ENCODE measurements at places on chromosomes 1 and 21.
A peak's percentile ranks its signal among the peaks of the same experiment; 100 is the strongest.

DNA sequence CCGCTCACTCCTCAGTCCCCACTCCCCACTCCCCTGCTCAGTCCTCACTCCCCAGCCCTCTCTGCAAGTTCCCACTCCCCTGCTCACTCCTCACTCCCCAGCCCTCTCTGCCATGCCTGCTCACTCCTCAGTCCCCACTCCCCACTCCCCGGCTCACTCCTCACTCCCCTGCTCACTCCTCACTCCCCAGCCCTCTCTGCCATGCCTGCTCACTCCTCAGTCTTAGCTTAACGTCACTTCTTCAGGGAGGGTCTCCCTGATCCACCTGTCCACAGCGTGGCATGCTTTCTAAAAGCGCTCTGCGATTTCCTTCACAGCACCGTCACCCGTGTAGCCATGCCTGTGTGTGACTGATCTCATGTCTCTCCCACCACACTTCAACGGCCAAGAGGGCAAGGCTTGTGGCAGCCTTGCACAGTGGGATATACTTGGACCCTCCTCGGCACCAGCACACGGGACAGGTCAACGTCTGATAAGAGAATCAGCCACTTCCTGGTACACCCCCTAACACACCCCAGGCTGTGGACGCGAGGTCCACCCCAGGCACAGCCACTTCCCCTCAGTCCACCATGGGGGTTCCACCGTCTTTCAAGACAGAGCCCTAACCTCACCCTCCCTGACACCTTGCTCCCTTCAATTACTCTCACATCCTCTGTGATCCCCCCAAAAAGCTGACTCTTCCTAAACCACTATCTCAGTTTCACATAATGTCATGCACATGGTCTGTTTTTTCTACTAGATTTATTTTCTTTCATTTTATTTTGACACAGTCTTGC is 14.0 kb downstream of the PRDM15 start:
- DNase-seq, result no peak

DNA sequence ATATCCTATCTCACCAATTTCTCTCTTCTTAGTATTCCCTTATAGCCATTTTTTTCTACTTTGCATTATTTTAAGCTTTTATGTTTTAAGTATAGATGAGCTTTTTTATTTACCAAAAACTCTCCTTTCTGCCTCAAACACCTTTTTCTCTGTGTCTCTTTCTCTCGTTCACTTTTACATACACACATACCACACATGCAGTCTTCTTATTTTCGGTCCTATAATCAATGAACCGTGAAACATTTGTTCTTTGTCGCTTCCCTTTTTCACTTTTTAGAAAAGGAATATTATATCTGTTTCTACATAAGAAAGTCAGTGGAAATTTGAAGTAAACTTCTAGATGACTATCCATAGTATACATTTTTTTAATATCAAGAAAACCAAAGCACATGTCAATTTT is 183.2 kb downstream of the MRPL39 start:
- DNase-seq, result no peak

GRCh38 chr1:61280452-61280851 is 198.1 kb downstream of the NFIA start:
- DNase-seq, result no peak

- DNase-seq, result no peak
Measured at GRCh38 chr21:44513389-44514217, 26.4 kb downstream of the KRTAP10-1 start.

DNA sequence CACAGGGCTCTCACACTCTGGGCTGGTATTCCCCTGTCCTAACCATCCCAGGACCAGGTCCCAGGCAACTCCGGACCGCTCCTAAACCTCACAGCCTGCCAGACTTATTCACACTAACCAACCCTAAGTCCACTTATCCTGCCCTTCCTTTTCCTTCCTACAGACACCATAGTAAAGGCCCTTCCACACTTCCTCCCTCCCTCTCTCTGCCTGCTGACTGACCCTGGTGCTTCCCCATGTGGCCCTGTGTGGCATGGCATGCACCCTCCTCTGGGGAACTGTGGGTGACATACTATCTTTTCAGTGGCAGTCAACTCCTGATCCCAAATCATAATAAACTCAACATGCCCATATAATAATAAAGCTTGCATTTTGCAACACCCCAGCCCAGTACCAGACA is 155.1 kb upstream of the DNAH14 start:
- no peak for DNase-seq

- no peak for DNase-seq
Measured at GRCh38 chr1:218339267-218339831, 5.8 kb upstream of the TGFB2 start.

DNA sequence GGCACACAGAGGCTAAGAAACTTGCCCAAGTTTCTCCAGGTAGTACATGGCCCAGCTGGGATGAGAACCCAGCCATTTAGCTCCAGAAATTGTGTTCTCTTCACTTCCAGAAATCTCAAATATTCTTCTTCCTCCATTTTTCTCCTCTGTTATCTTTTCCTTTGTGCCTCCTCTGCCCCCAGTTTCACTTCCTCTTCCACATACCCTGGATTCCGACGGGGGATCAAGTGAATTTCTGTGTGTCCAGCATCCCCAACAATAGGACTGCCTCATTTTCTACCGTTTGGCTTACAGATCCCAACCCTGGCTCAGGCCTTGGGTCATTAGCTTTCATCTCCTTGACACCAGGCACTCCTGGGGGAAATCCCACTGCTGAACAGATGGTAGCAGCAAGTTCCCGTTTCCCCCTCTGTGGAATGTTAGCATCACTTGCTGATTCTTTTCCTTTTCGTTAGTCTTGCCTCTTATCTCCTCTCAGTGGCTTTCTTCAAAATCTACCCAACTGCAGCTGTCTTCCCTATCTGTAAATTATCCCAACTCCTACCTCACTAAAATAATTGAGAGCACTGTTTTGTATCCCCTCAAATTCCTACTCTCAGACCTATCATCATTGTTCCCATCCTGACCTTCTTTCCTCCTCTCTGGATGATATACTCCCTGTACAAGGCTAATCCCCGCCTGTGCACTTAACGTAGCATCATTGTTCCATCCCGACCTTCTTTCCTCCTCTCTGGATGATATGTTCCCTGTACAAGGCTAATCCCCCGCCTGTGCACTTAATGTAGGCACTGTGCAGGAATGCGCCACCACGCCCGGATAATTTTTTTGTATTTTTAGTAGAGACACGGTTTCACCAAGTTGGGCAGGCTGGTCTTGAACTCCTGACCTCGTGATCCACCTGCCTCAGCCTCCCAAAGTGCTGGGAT is 36.5 kb downstream of the SCCPDH start:
- DNase-seq, result no peak

DNA sequence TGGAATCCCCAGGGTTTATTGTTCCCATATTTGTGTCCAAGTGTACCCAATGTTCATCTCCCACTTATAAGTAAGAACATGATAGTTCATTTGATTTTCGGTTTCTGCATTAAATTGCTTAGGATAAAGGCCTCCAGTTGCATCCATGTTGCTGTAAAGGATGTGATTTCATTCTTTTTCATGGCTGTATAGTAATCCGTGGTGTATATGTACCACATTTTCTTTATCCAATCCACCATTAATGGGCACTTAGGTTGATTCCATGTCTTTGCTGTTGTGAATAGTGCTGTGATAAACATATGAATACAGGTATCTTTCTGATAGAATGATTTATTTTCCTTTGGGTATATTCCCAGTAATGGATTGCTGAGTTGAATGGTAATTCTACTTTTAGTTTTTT is 20.0 kb upstream of the BATF3 start:
- DNase-seq, result no peak

DNA sequence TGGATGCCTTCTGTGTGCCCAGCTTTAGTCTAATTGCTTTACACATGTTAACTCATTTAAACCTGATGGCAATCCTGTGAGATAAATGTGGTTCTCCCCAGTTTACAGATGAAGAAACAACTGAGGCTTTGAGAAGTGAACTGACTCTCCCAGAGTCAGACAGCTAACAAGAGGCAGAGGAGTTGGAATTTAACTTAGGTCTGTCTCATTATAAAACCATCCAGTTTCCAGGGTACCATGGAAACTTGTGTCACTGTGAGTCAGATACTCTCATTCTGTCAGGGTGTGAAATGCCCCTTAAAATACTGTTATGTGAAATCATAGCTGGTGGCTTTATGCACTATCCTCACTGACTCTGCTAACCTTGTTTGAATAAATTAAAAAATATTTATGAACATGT is 206.6 kb downstream of the PBX1 start:
- DNase-seq, result peak; percentile 81

DNA sequence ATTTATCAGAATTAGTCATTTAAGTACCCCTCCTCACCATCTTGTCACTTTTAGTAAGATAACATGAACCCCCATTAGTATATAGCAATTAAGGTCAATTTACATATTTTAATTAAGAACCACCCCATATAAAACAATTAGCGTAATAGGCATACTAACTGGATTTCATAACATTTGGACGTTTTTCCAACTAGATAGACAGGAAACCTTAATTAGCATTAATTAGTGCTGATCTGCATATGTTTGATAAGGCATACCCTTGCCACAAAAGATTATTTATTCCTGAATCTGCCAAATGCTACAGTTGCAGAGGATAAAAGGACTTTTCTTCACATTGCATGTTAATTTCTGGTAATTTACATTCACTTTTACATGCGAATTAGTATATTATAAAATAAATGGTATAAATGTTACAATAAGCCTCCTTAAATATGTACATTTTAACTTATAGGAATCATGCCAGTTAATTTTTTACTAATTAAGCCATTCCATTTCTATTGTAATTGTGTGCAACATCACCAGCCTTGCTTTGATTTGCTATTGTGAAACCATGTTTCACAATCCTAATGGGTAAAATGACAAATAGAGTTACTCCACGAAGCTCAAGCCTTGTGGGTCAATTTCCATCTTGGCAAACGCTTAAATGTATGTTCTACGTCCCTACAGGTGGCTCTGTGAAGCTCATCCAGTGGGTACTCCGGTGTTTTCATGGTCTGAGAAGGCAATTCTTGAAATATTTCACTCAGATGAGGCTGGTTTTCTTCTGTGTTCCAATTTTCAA is 469.6 kb downstream of the DPYD start:
- DNase-seq, result no peak

DNA sequence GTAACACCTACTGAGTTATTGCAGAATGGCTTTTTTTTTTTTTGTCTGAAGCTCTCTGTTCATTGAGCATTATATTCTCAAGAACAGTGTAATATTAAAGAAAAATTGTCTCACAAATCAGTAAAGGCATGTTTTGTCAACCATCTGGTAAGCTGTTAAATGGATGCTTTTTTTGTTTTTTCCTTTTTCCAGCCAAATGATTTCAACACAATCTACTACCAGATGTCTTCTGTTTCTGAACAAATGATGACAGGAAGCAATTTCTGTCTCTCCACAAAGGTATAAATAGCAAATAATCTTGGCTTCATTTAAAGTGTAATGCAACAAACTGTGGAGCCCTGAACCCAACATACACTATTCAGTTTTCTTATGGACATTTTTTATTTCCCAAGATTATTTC is 78.6 kb upstream of the RGS2 start:
- no peak for DNase-seq

DNA sequence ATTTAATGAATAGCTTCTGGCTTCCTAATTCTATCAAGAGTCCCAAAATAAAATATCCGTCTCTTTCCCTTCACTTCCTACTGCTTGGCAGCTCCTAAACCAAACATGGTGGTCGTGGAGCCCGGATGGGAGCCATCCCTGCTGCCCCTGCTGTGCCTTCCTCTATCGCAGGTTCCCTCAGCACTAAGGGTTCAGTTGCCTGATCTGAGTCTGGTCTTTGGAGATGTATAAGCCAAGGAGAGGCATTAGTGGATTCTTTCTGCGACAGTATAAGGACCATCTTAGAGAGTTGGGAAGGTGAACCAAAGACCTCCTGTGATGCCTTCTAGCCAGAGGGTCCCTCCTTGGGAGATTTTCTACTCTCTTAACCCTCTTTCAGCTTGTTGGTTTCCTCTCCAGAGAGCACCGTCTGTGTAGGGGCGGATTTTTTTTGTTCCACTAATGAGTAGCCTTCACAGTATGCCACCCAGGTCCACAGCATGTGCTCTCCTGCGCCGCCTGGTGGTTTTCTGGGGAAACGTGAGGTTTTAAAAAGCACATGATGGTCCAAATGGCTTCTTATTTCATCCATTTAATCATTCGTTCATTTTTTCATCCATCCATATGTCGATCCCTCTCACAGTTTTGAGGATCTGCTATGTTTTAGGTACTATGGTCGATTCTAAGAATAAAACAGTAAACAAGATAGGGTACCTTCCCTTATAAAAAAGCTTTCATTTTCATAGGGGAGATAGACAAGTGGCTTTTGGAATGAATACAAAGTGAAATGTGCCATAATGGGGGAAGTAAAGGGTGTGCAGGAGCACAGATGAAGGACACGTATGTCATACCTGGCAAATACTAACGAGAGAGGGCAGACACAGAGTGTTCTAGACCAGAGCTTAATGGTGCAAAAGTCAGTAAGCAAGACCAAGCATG is 71.0 kb downstream of the NFASC start:
- DNase-seq, result no peak

DNA sequence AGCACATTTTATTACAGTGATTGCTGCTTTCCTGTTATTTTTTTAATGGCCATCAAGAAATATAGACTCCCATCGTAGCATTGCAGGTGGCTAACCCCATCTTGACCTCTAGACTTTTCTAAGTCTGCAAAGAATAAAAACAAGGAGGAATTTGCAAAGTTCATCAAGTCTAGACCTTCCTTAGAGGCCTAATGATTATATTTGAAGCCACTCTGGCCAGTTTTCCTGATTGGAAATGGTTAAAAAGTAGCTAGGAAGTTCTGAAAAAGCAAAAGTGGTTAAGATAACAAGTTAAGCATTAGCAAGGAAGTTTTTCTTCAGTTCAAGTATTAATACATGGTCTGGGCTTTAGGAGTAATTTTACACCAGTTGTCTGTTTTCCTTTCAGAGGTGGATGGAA is 16.7 kb upstream of the KCNJ15 start:
- no peak for DNase-seq

DNA sequence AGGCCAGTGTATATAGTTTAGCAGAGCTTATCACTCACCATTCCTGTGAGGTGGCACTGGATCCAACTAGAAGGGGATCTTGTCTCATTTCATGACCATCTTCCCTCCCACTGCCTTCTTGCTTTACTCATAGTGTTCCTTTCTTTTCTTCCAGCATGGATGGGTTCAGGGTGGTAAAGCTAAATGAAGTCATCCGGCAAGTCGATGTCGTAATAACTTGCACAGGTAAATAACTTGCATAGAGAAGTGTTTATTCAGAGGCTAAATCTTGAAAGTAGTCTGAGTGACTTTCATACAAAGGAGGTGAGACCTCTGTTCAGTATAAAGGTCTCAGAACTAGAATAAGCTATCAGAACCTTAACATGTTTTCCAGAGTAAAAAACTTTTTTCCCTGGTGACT is 16.6 kb upstream of the STRIP1 start:
- no peak for DNase-seq

GRCh38 chr1:55039342-55040082 is at the start of gene PCSK9:
Gene PCSK9, plus strand, starts transcription at chr1:55039548. Its CDS starts 290 bp downstream, at chr1:55039838.
- DNase-seq, result no peak

GRCh38 chr1:209883341-209883971 is 54.6 kb upstream of the SYT14 start:
- DNase-seq, result no peak

GRCh38 chr1:47793563-47793962 is 203.6 kb downstream of the TRABD2B start:
- no peak for DNase-seq

- DNase-seq, result no peak
Measured at GRCh38 chr1:193229136-193229535, 42.7 kb upstream of the B3GALT2 start.

GRCh38 chr1:219958875-219959417 is 30.6 kb upstream of the SLC30A10 start:
- no peak for DNase-seq

- no peak for DNase-seq
Measured at GRCh38 chr21:43355925-43356289, 71.0 kb downstream of the SIK1 start.
